ENCODE measurements at places on chromosomes 4 and X. TPM values are rescaled to one million over a fixed set of nuclear protein-coding genes. Genes with fewer than 3 reads are reported as not detected.

DNA sequence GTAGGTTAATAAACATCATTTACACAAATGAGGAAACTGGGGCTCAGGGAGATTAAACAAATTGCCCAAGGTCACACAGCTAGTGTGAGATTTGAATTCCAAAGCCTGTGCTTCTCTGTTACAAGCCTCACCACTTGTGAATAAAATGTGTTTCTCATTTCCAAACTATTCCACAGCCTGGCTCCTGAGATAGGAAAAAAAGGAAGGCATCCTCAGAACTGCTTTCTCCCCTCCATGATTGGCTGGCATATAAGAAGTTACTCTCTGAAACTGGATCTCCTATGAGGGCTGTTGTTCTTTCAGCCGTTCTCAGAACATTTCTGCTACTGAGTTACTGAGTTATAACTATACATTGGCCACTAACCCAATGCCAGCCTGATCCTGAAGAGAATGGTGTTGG, 237.9 kb downstream of the MAML3 start:
- H3K27me3 ChIP-seq: no peaks in the 10 kb centered on the region
- H3K36me3 ChIP-seq: no peaks in the 10 kb centered on the region
- no peak overlapping the region for H3K4me3 ChIP-seq
- DNase-seq: no peak

DNA sequence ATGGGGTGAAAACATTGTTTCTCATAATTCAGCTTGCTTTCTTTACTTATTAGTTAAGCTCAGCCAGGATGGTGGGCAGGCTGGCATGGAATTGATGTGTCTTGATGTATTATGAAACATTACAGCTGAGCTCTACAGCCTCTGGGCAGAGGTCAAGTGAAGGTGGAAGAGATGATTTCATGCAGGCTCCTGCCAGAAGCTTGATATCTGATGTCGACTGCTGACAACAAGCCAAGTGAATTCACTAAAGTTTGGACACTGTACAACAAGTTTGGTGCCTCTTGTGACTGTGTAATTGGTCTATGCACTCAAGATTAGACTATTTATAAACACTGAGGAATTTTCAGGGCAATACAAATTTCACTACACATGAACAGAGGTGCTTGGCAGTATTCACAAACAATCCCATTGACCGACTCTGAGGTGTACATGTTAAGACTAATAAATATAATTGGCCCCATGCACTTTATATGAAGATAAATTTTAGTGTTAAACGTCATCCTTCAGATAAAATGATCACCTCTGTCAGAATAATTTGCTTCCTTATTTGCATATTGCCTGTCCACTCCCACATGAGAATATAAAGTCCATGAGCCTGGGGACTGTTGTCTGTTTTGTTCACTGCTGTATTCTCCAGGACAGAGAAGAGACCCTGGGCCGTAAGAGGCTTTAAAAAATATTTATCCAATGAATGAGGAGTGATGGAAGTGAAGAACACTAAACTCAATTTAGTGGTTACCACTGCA, 612.2 kb downstream of the IQCM start:
- H3K27ac ChIP-seq: no peak overlapping the region
- H3K36me3 ChIP-seq: no peaks in the 10 kb centered on the region
- H3K4me3 ChIP-seq: no peak overlapping the region
- peak; percentile 10 for DNase-seq
- H3K27me3 ChIP-seq: no peaks in the 10 kb centered on the region

DNA sequence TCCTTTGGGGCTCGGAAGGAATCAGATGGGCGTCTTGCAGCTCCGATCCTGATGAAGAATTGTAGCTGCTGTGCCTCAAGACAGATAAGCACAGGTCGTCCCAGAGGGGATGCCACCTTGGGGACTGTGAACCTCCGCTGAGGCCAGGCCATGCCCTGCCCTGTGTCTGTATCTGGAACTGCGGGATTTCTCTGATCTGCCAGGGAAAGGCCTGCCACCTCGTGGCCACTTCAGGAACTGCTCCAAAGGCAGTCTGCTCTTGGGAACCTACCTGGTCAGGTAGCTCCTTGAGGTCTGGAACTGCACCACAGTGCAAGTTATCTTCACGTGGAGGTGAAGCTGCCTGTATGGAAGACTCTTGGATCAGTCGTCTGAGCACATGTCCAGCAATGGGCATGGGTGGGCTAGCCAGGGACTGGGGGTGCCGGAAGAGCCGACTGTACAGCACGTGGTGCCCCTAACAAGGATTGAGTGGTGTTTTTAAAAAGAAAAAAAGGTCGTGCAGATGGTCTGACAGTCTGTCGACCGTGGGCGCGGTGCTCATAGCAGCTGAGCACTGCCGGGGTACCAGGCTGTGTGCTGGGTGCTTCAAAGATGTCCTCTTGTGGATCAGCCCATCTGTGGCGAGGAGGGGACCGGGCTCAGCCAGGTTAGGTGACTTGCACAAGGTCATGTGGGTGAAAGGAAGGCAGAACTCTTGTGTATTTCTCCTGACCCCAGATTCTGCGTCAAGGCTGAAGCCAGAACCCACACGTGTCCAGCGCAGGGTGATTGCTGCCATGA, 3.1 kb upstream of the GRPEL1 start:
- H3K4me1 ChIP-seq: peaks cover 35% of the 10 kb centered on the region
- H3K27me3 ChIP-seq: no peaks in the 10 kb centered on the region
- peak; percentile 66 for DNase-seq

GRCh38 chr4:75869100-75869499, 33.2 kb downstream of the PPEF2 start:
- no peak overlapping the region for H3K4me3 ChIP-seq
- DNase-seq: no peak
- H3K27ac ChIP-seq: no peak overlapping the region
- H3K27me3 ChIP-seq: no peaks in the 10 kb centered on the region
- no peaks in the 10 kb centered on the region for H3K4me1 ChIP-seq
- H3K36me3 ChIP-seq: no peaks in the 10 kb centered on the region

The XK gene
- 5.3 TPM for total RNA-seq

The VCX2 gene
- not detected for total RNA-seq

The GAGE1 gene
- total RNA-seq: not detected
